Activated naive CD8-positive, alpha-beta T cell treated with anti-CD3 and anti-CD28 coated beads, Interleukin-2, amount 10 ng/mL, durations not matched to agents 7 days and 5 days (primary cell): ENCODE measurements at places on chromosomes 4 and X.

DNA sequence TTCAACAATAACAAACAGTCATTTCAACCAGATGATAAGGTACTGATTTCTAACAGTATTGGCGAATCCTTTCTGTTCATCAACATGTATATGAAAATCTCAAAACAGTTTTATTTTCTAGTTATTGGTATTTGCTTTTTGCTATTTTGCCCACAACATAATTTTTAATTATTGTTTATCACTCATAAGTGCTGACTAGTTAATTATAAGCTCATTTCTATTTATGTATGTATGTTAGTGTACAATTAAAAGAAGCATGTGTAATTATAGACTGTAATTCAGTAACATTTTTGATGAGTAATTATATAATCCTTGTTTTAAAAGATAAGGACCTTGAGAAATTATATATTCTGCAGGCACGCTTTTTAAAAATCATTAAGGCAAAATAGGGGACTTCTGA, 67.2 kb upstream of the NPNT start:
- no peak for DNase-seq

DNA sequence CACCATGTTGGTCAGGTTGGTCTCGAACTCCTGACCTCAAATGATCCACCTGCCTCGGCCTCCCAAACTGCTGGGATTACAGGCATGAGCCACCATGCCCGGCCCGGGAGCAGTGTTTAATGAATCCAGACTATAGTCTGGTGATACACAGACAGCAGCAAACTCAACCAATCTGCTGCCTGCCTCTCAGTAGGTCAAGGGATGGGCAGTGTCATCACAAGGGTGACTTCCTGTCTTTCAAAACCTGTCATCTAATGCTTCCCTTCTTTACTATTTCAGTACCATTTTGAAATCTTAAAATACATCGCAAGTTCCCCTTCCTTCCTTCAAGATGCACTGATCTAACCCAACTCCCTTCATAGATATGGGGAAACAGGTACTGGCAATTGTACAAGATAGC, 8.4 kb downstream of the RPL39 start:
- DNase-seq = no peak

DNA sequence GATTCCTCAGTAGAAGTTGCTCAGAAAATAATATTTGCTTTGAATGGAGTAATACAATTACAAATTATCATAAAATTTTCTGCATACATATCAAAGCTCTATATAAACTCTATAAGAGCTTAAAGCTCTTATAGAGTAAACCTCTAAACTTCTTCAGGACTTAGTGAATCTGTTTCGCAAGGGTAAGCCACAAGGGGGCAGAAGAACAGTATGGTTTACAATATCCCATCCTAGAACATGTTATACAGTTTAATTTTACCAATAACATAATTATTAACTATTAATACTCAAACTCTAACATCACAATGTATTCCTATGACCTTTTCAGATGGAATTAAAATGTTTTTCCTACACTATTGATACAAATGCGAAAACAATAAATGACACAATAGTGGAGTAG, 33.8 kb upstream of the SPANXN1 start:
- no peak for DNase-seq

GRCh38 chr4:177632481-177632880, 190.2 kb upstream of the AGA start:
- no peak for DNase-seq

- no peak for DNase-seq
These were observed 27.8 kb upstream of the GALNTL6 start for GRCh38 chr4:171785388-171785787.

DNA sequence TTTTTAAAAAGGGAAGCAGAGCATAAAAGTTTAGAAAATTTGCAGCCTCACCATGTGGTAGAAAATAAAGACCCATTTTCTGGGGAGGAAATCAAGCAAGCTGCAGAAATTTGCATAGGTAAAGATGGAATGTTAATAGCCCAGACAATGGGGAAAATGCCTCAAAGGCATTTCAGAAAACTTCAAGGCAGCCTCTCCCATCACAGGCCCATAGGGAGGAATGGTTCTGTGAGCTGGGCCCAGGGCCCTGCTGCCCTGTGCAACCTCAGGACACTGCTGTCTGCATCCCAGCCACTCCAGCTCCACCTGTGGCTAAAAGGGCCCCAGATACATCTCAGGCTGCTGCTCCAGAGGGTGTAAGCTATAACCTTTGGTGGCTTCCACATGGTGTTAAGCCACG, 137.9 kb downstream of the INPP4B start:
- no peak for DNase-seq

DNA sequence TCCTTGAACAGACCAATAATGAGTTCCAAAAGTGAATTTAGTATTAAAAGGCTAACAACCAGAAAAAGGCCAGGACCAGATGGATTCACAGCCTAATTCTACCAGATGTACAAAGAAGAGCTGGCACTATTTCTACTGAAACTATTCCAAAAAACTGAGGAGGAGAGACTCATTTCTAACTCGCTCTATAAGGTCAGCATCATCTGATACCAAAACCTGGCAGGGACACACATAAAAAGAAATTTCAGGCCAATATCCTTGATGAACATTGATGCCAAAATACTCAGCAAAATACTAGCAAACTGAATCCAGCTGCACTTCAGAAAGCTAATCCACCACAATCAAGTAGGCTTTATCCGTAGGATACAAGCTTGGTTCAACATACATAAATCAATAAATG, 35.8 kb upstream of the USP46 start:
- no peak for DNase-seq

DNA sequence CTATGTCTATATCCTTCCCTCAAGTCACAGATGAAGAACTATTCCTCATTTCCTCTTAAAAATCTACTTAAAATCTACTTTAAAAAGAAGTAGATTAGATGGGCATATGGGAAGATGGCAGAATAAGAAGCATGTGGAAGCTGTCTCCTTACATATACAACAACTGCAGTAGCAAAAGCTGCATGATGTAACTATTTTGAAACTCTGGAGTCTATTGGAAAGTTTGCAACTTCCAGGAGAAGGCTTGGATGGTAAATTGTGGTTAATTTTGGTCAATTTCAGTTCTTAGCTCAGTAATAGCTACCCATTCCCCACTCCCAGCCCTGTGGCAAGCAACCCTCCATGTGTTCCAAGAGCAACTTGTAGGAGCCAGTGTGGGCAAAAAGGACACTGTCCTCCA, 36.9 kb downstream of the MORC4 start:
- DNase-seq = no peak

DNA sequence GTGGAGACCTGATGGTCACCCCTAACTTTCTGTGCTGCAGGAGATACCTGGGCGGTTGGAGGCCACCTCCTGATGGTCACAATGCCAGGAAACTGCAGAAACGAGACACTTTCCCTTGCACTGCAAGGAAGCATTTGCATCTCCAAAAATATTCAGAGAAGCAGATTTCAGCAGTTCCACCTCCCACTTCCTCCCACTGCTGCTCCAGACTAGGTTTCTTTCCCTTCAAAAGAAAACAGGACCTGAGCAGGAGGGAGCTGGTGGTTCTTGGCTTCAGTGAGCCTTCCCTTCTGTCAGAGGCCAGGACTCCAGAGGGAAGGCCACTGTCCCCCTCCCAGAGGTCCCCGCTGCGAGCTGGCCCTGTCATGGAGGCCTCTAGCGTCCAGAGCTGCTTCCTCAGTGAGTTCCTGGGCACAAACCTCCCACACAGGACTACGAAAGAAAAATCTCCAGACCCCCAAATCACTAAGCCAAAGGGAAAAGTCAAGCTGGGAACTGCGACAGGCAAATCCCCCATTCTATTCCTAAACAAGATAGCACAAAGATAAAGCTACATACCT, 35.9 kb downstream of the GPM6B start:
- no peak for DNase-seq

- no peak for DNase-seq
These were observed 10.1 kb upstream of the DKK2 start for GRCh38 chr4:107046261-107046660.

DNA sequence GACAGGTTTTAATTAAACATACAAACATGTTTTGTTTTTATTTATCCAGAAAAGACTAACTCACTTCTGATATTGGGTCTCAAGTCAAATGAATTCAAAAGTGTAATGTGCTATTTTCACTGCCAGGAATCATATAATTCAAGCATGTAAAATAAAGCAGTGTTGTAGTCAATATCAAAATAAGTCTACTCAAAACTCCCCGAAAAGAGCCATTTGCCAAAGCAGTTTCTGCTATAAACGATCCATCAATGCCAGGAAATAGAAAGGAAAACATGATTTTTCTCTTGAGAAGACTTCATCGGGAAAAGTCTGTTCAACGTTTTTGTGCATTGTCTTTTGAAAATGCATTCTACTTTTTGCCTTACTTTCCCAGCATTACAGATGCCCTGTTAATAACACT, 633.3 kb downstream of the FAT4 start:
- DNase-seq = no peak

- no peak for DNase-seq
These were observed 169.0 kb downstream of the ADAM29 start for GRCh38 chr4:175087145-175087544.

DNA sequence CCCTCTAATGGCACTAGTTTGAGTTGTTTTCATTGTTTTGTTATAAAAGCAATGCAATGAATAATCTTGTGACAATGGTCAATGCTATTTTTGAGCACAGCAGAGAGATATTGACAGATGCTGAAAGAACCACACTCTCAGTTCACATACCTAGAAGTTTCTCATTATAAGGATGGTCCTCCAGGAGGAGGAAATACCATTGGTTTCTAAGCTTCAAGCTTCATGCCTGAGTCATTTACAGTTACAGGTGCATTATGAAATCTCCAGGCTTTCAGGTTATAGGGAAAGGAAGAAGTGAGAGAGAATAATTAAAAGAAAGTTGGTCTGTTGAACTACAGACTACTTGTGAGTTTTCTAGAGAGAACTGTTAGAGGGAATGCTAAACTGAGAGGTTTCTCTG, 75.3 kb downstream of the PWWP3B start:
- DNase-seq = no peak

- no peak for DNase-seq
These were observed 13.9 kb upstream of the PPEF2 start for GRCh38 chr4:75916091-75916661.

DNA sequence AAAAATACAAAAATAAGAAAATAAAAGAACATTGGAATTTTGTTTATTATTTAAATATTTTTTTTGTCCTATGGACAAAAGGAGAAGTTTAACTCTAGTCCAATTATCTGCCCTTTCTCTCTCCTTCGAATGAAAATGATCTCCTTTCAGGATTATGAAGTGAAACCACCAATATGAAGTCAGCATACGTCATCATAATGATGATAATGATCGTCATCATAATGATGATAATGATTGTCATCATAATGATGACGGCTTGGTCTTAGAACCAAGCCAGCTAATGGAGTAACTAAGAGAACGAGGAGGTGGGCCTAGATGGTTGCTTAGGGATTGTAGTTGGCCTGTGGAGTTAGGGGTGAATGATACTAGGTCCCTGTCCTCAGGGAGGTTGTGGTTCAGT, 21.9 kb upstream of the LINC00632 start:
- DNase-seq = no peak

- no peak for DNase-seq
These were observed 1.9 kb downstream of the UBE2D3 start for GRCh38 chr4:102825261-102826091.

DNA sequence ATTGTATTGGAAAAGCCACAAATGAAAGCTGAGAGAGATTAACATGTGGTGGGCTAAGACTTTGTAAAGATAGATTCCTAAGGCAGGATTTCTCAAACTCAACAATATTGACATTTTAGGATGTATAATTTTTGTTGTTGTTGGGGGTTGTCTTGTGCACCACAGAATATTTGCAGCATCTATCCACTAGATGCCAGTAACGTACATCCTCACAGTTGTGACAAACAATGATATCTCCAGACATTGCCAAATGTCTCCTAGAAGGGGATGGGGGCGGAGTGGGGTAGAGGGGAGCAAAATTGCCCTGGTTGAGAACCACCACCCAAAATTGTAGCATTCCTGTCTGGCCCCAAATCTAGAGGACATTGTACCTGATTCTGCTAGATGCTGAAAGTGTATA, 14.7 kb upstream of the CBR4 start:
- no peak for DNase-seq

GRCh38 chr4:113815826-113816225, 54.3 kb upstream of the CAMK2D start:
- DNase-seq = no peak

- no peak for DNase-seq
These were observed 1.6 kb downstream of the GRIA2 start for GRCh38 chr4:157221895-157222770.

GRCh38 chr4:110002326-110002725, 89.6 kb downstream of the EGF start:
- no peak for DNase-seq

DNA sequence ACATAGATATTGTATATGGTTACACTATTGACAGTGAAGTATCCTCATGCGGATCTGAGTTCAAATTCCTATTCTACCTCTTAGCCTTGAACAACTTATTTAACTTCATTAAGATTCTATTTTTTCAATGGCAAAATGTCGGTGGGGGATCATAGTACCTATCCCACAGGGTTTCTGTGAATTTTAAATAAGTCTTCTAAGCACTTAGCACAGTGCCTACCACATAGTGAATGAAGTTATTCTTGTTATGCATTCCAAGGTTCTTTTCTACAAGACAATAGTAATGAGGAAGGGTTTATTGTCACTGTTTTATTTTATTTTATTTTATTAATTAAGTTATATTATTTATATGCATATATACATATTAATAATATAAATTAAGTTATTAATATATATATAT, 8.8 kb upstream of the ENAM start:
- DNase-seq = no peak

DNA sequence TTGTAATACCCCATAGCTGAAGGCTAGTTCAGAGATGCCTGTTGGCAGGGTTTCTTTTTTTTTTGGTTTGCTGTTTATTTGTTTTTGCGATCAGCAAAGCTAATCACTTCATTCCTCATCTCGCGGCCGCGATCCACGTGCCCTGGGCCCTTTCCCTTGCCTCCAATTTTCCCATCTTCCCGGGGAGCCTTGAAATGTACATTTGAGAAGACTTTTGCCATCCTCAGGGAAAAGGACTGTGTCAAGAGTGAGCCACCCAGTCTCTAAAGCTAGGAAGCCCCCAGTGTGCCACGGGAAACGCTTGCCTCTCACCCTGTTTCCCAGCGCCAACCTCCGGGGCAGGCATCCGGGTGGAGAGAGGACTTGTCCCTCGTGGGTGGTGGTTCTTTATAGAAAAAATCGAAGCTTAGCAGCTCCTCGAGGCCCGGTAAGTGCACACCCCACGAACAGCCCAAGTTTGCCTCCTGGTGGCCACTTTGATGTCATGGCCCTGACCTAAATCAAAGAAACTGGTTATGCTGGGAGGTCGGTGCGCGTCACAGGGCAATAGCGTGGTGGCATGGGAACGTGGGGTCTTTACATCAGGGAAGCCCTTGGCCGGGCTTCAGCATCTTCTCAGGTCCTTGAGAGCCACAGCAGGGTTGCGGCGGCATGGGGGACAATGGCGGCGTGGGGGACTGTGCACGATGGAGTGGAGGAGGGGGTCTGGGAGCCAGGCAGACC, 42.0 kb downstream of the MAP7D3 start:
- DNase-seq = no peak

DNA sequence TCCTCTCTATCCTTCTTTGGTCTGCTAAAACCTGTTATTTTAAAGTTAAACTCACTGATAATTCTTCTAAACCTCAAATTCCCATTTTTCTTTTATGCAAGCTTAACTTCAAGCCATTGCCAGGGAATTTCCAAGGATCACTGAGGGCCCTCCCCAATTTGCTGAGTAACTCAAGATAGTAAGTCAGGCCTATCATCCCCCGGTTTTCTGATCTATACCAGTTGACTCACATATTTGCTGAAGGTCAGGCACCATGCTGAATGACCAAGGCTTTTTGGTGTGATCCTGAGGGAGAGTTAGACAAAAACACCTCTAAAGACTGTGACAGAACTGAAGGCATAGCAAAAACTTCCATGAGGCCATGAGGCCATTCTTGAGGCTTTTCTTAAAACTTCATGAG, 1301.9 kb downstream of the PCDH7 start:
- DNase-seq = no peak
